CD4-positive, CD25-positive, alpha-beta regulatory T cell (primary cell): ENCODE measurements at places on chromosomes 16 and 17. TPM values are rescaled to one million over a fixed set of nuclear protein-coding genes. Genes with fewer than 3 reads are reported as not detected.
A peak's percentile ranks its signal among the peaks of the same experiment; 100 is the strongest.

GRCh38 chr16:28596115-28596630 lies 677 bp downstream of the SULT1A2 start:
- H3K27me3 ChIP-seq, result no peaks in the 10 kb centered on the region
- no peak overlapping the region for H3K4me3 ChIP-seq
- no peak overlapping the region for H3K27ac ChIP-seq
- no peaks in the 10 kb centered on the region for H3K4me1 ChIP-seq

GRCh38 chr17:54770836-54771235 lies 129.8 kb upstream of the TOM1L1 start:
- H3K36me3 ChIP-seq, result no peaks in the 10 kb centered on the region
- H3K4me1 ChIP-seq, result no peaks in the 10 kb centered on the region
- no peak overlapping the region for H3K4me3 ChIP-seq
- no peak for DNase-seq
- H3K27ac ChIP-seq, result no peak overlapping the region

DNA sequence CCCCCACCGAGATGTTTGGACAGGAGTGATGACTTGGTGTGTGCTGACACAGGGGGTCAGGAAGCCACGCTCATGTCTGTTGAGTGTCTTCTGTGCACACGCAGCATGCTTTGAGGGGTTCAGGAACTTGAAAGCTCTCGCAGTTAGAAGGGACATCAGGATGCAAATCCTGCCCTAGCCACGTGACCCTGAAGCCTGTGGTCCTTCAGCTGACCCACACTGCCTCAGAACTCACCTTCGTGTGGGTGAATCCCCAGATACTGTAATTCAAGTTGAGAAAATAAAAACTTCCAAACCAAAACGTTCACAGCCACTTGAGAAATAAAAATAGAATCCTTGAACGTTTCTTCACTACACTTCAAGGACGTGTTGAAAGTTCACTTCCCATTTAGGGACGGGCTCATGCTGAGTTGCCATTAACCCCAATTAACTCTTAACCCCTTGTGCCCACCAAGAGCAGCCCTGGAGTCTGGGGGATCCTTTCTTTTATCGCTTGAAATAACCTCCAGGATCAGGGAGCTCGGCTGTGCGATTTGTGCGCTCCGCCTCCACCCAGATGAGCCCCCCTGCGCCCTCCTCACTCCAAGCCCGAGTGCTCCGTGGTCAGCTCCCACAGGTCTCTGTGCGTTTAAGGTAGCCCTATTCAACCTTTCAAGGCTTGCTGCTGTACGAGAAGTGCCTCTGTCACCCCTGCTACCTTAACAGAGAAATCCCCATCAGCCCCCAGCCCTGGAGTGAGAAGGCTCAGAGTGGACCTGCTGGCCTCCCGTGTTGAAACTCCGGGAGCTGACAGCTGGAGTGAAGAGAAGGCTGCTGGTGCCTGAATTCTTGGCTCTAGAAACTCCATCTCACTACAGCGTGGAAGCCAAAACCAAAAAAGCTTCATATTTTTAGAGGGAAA lies 36.2 kb upstream of the NAT9 start:
- H3K27ac ChIP-seq, result no peak overlapping the region
- H3K4me1 ChIP-seq, result no peaks in the 10 kb centered on the region
- no peak for DNase-seq
- H3K4me3 ChIP-seq, result no peak overlapping the region
- peaks cover 21% of the 10 kb centered on the region for H3K36me3 ChIP-seq

DNA sequence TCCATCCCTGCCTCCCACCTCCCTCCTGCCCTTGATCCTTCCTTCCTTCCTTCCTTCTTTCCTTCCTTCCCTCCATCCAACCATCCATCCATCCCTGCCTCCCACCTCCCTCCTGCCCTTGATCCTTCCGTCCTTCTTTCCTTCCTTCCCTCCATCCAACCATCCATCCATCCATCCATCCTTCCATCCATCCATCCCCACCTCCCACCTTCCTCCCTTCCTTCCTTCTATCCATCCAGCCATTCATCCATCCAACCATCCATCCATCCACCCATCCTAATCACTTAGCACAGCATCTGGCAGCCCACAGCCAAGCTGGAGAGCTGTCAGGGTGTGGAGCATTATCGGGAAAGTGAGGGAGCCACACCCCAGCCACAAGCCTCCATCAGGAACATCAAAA lies 54.5 kb downstream of the TK2 start:
- no peak for DNase-seq
- no peak overlapping the region for H3K4me3 ChIP-seq
- no peaks in the 10 kb centered on the region for H3K4me1 ChIP-seq
- no peak overlapping the region for H3K27ac ChIP-seq
- H3K27me3 ChIP-seq, result no peaks in the 10 kb centered on the region

GRCh38 chr17:8387914-8388651 lies 5.1 kb upstream of the RPL26 start:
- no peaks in the 10 kb centered on the region for H3K27me3 ChIP-seq
- no peak overlapping the region for H3K27ac ChIP-seq
- no peak for DNase-seq
- peaks cover 8% of the 10 kb centered on the region for H3K4me1 ChIP-seq

The KRTAP17-1 gene
- not detected for total RNA-seq

The TMEM98 gene
- total RNA-seq, result not detected

The TPSAB1 gene
- total RNA-seq, result not detected

The TEX14 gene
- total RNA-seq, result 1.8 TPM

The SAMD14 gene
- total RNA-seq, result 0.96 TPM

The ACSM2A gene
- not detected for total RNA-seq

The KRT24 gene
- total RNA-seq, result not detected

DNA sequence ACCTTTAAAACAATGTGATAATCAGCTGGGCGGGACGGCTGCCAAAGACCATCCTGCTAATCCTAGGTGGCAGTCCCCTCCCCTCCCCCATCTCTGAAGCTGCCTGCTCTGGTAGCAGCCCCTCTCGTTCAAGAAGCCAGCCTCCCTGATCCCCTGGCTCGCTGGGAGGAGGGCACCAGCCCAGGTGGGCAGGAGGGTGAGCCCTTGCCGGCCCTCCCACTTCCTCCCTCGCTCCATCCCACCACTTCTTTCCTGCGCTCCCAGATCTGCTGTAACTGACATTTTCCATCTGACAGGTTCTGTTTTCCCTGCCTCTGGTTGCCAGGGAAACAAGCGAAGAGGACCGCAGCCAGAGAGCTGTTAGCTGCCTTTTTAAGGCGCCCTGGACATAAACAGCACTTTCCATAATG lies 155.7 kb upstream of the TNRC6C start:
- no peak overlapping the region for H3K4me3 ChIP-seq
- H3K27me3 ChIP-seq, result no peaks in the 10 kb centered on the region
- H3K36me3 ChIP-seq, result no peaks in the 10 kb centered on the region
- no peaks in the 10 kb centered on the region for H3K4me1 ChIP-seq
- H3K27ac ChIP-seq, result no peak overlapping the region
- DNase-seq, result no peak

DNA sequence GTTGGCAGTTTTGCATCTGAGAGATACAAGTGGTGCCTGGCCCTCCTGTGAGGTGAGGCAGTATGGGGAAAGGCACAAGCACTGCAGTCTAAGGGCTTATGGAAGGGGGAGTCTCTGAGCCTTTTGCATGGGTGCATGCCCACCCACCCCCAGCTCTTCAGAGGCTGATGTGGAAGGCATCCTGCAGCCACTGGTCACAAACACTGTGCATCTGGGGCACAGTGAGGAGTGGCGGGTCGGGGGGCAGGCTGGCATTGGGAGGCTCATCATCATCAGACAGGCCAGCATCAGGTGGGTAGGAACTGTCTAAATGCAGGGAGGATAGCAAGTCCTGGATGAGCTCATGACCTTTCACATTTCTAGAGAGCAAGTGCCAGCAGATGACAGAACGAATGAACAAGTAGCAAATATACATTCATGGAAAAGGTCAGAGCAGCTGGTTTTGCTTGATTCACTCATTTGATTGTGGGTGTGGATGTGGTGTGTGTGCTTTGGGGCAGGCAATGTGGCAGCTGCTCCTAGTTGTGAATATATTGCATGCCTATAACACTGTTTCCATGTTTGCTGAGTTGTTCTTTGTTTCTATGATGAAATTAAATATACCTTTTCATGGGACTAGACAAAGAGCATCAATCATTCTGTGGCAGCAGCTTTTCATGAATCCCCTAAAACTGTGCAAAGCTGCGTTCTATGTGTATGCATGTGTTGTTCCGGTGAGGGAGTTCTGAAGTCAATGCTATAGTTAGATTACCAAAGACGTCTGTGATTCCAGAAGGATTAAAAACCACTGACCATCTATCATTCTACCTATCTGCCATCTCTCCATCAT lies 29.2 kb downstream of the TRIM25 start:
- no peak overlapping the region for H3K4me3 ChIP-seq
- H3K36me3 ChIP-seq, result peaks cover 32% of the 10 kb centered on the region
- no peaks in the 10 kb centered on the region for H3K4me1 ChIP-seq
- H3K27ac ChIP-seq, result no peak overlapping the region

DNA sequence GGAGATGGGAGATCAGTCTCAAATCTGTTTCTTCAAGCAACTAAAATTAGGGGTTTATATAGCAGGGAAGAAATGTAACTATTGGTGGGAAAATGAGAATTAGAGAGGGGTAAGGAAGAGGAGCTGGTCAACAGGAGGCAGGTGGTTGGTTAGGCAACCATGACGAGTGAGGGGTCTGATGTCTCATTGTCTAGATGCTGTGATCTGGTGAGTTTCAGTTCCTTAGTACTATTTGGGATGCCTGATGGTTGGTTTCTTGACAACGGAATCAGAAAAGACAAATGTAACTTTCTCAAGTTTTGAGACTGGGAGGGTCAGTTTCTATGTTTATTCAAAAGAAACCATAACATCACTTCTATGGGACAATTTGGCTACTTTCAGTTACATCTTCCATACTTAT lies 415.3 kb upstream of the C16orf82 start:
- no peak overlapping the region for H3K27ac ChIP-seq
- no peak overlapping the region for H3K4me3 ChIP-seq
- H3K4me1 ChIP-seq, result no peaks in the 10 kb centered on the region
- no peaks in the 10 kb centered on the region for H3K36me3 ChIP-seq

- no peaks in the 10 kb centered on the region for H3K36me3 ChIP-seq
- no peaks in the 10 kb centered on the region for H3K4me1 ChIP-seq
- no peaks in the 10 kb centered on the region for H3K27me3 ChIP-seq
- no peak overlapping the region for H3K4me3 ChIP-seq
Measured at GRCh38 chr16:85139881-85140339, 27.6 kb upstream of the CIBAR2 start.

The PAQR4 gene
- 5.6 TPM for total RNA-seq

DNA sequence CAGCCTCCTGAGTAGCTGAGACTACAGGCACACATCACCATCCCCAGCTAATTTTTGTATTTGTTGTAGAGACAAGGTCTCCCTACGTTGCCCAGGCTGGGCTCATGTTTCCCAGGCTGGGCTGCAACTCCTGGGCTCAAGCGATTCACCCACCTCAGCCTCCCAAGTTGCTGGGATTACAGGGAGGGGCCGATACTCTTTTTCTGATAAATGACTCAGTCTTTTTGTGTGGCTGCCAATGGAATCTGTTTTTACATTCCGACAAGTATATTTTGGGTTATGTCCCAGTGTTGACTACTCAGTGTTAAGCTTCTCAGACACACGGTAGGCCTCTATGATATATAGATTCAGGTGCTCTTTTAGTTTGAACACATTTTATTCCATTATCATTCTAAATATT lies 58.1 kb downstream of the SLFN11 start:
- no peak for DNase-seq
- H3K4me3 ChIP-seq, result peak overlapping the region; percentile 16
- no peaks in the 10 kb centered on the region for H3K27me3 ChIP-seq
- peaks cover 39% of the 10 kb centered on the region for H3K4me1 ChIP-seq
- peak overlapping the region; percentile 41 for H3K27ac ChIP-seq

- H3K36me3 ChIP-seq, result peaks cover 71% of the 10 kb centered on the region
- no peaks in the 10 kb centered on the region for H3K4me1 ChIP-seq
- no peak overlapping the region for H3K27ac ChIP-seq
- no peak overlapping the region for H3K4me3 ChIP-seq
- H3K27me3 ChIP-seq, result no peaks in the 10 kb centered on the region
Measured at GRCh38 chr17:48153691-48154358, 46.3 kb downstream of the SNX11 start.

DNA sequence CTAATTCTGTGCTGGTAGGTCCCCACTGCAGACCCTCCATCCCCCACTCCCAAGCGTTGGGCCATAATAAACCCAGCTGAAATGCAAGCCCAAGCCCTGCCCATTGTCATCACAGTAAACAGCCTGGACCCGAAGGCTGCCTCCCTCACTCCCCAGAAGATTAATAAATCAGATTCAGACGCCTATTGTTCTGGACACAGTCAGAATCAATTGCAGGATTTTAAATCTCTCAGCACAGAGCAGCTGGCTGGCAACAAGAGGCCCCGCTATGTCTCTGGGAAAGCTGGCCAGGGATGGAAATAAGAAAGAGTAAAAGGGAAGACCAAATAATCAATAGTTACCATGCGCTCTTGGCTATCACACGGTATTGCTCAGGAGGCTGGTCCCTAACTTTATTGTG lies 93.9 kb downstream of the C17orf67 start:
- no peaks in the 10 kb centered on the region for H3K36me3 ChIP-seq
- no peaks in the 10 kb centered on the region for H3K4me1 ChIP-seq
- H3K27ac ChIP-seq, result no peak overlapping the region
- H3K27me3 ChIP-seq, result no peaks in the 10 kb centered on the region
- DNase-seq, result no peak

The SDK2 gene
- total RNA-seq, result 0.59 TPM

DNA sequence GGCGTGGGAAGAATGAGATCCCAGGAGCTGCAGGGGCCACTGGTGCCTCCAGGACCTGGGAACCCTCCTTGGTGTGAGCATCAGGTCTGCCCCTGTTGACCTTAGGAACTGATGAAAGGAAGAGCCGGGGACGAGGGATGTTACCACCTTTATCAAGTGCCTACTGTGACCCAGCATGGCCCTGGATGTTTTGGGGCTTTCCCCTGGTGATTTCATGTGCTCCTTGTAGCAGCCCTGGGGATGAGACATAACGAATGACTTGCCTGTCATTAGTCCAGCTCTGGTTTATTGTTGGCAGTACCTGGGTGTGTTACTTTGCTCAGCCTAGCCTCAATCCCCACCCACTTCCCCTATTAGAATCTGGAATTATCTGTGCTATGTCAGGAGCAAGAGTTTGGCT lies 39.9 kb downstream of the WSCD1 start:
- H3K27ac ChIP-seq, result no peak overlapping the region
- no peak overlapping the region for H3K4me3 ChIP-seq
- no peaks in the 10 kb centered on the region for H3K4me1 ChIP-seq
- H3K36me3 ChIP-seq, result no peaks in the 10 kb centered on the region

- no peaks in the 10 kb centered on the region for H3K27me3 ChIP-seq
- no peaks in the 10 kb centered on the region for H3K36me3 ChIP-seq
- no peak for DNase-seq
- no peaks in the 10 kb centered on the region for H3K4me1 ChIP-seq
- H3K4me3 ChIP-seq, result no peak overlapping the region
Measured at GRCh38 chr16:57959121-57959520, 11.8 kb downstream of the CNGB1 start.

DNA sequence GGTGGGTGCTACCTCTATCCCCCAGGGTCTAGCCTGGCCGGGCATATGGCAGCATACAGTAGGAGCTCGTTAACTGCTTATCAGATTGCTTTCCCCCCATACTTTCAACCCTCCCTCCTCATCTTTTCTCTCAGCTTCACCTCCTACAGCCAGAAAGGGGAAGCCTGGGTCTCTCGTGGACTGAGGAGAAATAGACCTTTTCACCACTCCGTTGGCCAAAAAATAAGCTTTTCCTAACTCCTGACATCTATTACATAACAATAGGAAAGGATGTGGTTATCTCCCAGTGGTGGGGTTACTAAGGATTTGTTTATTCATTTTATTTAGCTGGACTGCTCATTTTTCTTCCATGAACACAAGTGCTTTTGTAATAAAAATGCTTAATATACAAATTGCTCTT lies 9.0 kb upstream of the CXCL16 start:
- DNase-seq, result no peak
- no peak overlapping the region for H3K4me3 ChIP-seq
- peaks cover 7% of the 10 kb centered on the region for H3K27me3 ChIP-seq
- no peak overlapping the region for H3K27ac ChIP-seq
- H3K36me3 ChIP-seq, result no peaks in the 10 kb centered on the region

The KRT23 gene
- not detected for total RNA-seq
